ENCODE measurements at places on chromosomes 1 and 21.

DNA sequence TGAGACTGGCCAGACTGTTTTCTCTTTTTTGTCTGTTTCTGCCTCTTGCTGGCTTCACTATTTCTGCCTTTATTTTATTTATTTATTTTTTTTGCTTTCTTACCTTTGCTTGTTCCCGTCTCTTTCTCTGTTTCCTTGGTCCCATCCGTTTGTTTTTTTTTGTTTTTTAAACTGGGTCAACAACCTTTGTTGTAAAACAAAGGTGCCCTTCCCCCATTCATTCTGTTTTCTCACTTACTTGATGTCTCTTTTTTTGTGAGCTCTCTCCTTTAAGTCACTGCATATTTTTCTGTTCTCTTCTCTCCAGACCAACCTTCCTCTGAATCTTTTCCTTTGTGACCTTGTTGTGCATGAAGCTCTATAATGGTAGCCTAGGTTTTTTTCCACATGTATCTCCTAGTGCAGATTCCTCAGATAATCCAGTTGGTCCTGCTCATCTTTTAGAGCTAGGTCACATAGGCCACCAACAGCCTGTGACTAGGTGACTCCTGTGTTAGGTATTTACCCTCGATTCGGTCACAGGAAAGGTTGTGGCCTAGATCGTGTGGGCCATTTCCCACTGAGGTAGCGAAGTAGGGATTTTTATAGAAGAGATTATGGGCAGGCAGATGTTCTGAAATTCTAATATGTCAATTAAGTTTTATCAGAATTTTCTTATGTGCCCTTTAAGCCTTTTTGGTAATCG lies 15.9 kb downstream of the GNAI3 start:
- peaks cover 12% of the 10 kb centered on the region for H3K36me3 ChIP-seq
- no peak overlapping the region for H3K27ac ChIP-seq
- no peak for DNase-seq
- no peak overlapping the region for H3K4me3 ChIP-seq

- no peak overlapping the region for H3K27ac ChIP-seq
- peaks cover 6% of the 10 kb centered on the region for H3K27me3 ChIP-seq
- peaks cover 17% of the 10 kb centered on the region for H3K4me1 ChIP-seq
- no peaks in the 10 kb centered on the region for H3K36me3 ChIP-seq
- no peak overlapping the region for H3K4me3 ChIP-seq
These were observed 64.8 kb upstream of the TENT5C start for GRCh38 chr1:117541003-117541402.

GRCh38 chr1:8021676-8022266 lies 4.3 kb downstream of the ERRFI1 start:
- peaks cover 4% of the 10 kb centered on the region for H3K36me3 ChIP-seq
- DNase-seq = no peak
- peaks cover 51% of the 10 kb centered on the region for H3K27me3 ChIP-seq
- H3K4me1 ChIP-seq = peaks cover 7% of the 10 kb centered on the region
- no peak overlapping the region for H3K4me3 ChIP-seq

DNA sequence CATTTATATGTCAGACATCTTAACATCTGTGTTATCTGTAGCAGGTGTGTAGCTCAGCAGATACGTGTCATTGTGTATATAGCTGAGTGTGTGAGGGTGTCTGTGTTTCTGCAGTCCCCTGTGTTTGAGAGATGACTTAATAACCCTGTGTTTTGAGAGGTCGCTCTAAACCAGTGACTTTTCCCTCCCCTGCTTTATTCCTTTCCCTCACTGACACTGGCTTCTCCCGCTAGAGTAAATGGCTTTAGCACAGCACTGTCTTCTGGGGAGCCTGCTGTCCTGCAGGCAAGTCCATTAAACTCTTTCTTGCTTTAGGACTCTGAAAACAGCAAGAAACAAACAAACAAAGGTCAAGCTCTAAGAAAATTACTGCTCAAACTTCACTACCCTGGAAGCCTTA lies 53.0 kb downstream of the VANGL1 start:
- no peak overlapping the region for H3K27ac ChIP-seq
- H3K4me3 ChIP-seq = no peak overlapping the region
- H3K27me3 ChIP-seq = peaks cover 5% of the 10 kb centered on the region

DNA sequence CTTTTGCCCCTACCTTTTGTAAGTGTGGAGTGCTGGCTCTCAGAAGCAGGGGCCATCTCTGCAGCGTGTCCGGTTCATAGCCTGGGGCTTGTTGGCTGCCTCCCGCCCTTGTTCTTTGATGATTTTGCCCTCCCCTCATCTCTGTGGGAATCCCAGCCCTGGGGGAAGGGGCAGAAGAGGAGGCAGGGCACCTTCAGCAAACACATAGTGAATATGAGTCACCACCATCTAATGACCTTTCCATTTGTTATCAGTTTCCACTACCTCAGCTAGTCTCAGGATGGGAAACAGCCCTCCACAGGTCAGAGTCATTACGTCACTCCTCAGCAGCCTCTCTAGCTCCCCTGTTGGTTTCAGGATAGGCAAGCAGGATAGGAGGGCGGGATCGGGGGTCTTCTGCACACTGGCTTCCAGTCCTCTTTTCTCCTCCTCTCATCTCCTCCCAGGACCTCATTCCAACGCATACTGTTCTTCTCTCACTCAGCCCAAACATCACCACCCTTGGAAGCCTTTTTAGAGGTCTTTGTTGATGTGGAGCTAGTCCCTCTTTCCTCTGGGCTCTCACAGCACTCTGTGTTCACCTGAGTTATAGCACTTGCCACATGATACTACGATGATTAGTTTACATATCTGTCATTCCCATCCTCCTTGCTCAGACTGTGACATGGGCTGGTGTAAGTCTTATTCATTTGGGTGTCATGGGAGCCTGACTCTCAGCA lies 15.8 kb downstream of the GADD45A start:
- peaks cover 9% of the 10 kb centered on the region for H3K27me3 ChIP-seq
- H3K36me3 ChIP-seq = no peaks in the 10 kb centered on the region
- H3K4me1 ChIP-seq = no peaks in the 10 kb centered on the region

DNA sequence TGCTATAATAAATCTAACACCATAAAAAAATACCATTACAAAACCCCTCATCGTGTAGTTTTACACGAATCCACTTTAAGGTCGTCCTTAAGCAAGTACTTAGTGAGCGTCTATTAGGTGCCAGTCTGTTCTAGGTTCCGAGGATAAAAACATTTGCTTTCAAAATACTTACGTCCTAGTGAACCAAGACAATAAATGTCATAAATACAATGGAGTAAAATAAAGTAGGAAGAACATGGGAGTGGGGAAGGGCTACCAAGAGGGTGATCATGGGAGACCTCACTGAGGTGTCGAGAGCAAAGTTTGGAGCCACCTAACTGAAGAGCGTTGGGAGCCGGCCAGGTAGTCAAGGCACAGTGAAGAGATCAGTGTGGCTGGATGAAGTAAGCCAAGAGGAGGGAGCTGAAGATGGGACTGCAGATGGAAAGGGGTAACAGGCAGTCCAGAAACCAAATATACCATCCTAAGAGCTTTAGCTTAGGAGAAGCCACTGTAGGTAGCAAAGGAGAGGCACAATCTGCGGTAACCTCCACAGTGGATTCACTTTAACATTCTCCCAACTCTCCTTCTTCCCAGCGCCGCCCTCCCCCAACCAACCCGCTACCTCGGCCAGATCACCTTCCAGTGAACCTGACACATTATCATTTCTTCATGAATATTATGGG lies 684 bp downstream of the LTN1 start:
- H3K36me3 ChIP-seq = peaks cover 14% of the 10 kb centered on the region
- peak overlapping the region; percentile 96 for H3K4me3 ChIP-seq
- no peak for DNase-seq
- peak overlapping the region; percentile 95 for H3K27ac ChIP-seq

GRCh38 chr21:33249331-33250002 lies 16.7 kb upstream of the IL10RB start:
- peak overlapping the region; percentile 85 for H3K27ac ChIP-seq
- H3K36me3 ChIP-seq = peaks cover 86% of the 10 kb centered on the region
- H3K4me3 ChIP-seq = peak overlapping the region; percentile 24
- peaks cover 49% of the 10 kb centered on the region for H3K4me1 ChIP-seq
- no peaks in the 10 kb centered on the region for H3K27me3 ChIP-seq
- DNase-seq = no peak

DNA sequence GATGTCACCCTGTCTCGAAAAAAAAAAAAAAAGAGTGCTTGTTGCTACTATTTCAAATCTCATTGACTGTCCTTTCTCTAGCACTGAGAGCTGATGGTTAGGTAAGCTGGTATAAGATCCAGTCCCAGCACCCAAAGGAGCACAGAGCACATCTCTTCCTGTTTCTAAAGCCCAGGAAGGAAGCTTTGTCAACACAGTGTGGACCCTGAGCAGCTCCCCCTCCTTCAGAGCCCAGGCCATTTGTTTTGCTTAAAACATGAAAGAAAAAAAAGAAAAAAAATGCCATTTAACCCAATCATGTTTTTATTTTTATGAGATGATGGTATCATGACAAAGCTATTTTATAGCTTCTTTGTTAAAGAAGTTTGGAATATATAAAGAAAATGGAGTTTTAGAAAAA lies 184.1 kb upstream of the DUSP10 start:
- no peak overlapping the region for H3K27ac ChIP-seq
- H3K27me3 ChIP-seq = peaks cover 13% of the 10 kb centered on the region
- no peak overlapping the region for H3K4me3 ChIP-seq
- peaks cover 2% of the 10 kb centered on the region for H3K4me1 ChIP-seq
- peaks cover 2% of the 10 kb centered on the region for H3K36me3 ChIP-seq
- no peak for DNase-seq

DNA sequence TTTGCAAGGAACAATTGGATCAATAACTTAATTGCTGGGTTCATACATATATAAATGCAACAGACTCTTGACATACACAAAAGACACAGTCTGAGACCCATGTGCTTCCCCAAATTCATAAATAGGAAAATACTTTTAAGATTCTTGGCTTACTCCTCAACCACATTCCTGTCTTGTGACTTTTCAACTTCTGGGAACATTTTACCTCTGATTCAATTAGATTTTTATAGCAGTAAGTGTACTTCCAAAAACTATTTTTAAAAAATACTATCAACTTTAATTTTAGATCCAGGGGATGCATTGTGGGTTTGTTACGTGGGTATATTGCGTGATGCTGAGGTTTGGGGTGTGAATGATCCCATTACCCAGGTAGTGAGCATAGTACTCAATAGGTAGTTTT lies 406.7 kb downstream of the RPS6KC1 start:
- no peak for DNase-seq
- no peak overlapping the region for H3K27ac ChIP-seq
- H3K27me3 ChIP-seq = peaks cover 4% of the 10 kb centered on the region
- H3K36me3 ChIP-seq = no peaks in the 10 kb centered on the region

- H3K27me3 ChIP-seq = peaks cover 4% of the 10 kb centered on the region
- H3K27ac ChIP-seq = peak overlapping the region; percentile 99
- peaks cover 11% of the 10 kb centered on the region for H3K36me3 ChIP-seq
- no peak for DNase-seq
- peak overlapping the region; percentile 99 for H3K4me3 ChIP-seq
These were observed 425 bp upstream of the TADA1 start for GRCh38 chr1:166876540-166876838.

DNA sequence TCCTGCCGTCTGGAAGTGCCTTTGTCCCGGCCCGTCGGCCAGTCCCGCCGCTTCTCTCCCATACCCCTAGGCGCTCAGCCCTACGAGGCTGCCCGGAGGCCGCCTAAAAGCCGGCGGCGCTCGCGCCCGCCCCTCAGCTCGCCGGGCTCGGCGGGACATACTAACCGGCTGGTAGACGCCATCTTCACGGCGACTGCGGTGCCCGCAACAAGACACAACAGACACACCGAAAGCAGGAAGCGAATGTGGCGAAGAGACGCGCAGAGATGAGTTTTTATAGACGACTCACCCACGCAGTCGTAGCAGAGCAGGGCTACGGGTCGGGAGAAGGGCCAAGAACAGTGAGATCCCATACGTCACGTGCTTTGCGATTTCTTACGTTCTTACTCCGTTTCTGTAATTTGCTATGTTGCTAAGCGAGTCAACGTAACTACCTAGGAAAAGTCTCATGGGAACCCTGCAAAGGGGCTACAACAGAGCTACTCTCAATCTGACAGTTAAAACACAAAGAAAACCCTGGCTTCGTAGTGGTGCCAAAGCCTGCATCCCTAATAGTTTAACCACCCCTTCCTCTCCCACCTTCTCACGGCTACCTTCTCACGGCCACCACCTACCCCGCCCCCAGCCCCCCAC lies at the start of gene GTF2B:
Gene GTF2B (minus strand): TSS at position 250 of the 633 bp plus-strand sequence. CDS start 68 bp downstream, at position 182.
- peaks cover 26% of the 10 kb centered on the region for H3K4me1 ChIP-seq
- peak within 1 kb of the TSS; percentile 96 for H3K4me3 ChIP-seq
- no peaks in the 10 kb centered on the region for H3K36me3 ChIP-seq
- H3K27me3 ChIP-seq = no peaks in the 10 kb centered on the region
- peak; percentile 91 for DNase-seq
- peak within 1 kb of the TSS; percentile 98 for H3K27ac ChIP-seq

GRCh38 chr1:98331718-98332311 lies 329.7 kb upstream of the SNX7 start:
- DNase-seq = no peak
- H3K27ac ChIP-seq = no peak overlapping the region
- H3K4me1 ChIP-seq = no peaks in the 10 kb centered on the region
- no peak overlapping the region for H3K4me3 ChIP-seq
- peaks cover 5% of the 10 kb centered on the region for H3K27me3 ChIP-seq
- no peaks in the 10 kb centered on the region for H3K36me3 ChIP-seq

GRCh38 chr1:232705815-232706575 lies 76.1 kb upstream of the SIPA1L2 start:
- no peak overlapping the region for H3K27ac ChIP-seq
- no peaks in the 10 kb centered on the region for H3K36me3 ChIP-seq
- peaks cover 2% of the 10 kb centered on the region for H3K27me3 ChIP-seq
- no peak overlapping the region for H3K4me3 ChIP-seq

GRCh38 chr1:157113106-157113505 lies 13.5 kb upstream of the ETV3L start:
- H3K27ac ChIP-seq = no peak overlapping the region
- H3K36me3 ChIP-seq = no peaks in the 10 kb centered on the region
- H3K27me3 ChIP-seq = peaks cover 38% of the 10 kb centered on the region
- peaks cover 4% of the 10 kb centered on the region for H3K4me1 ChIP-seq
- no peak for DNase-seq
- H3K4me3 ChIP-seq = no peak overlapping the region

GRCh38 chr1:203590603-203591002 lies 36.0 kb upstream of the ATP2B4 start:
- H3K4me1 ChIP-seq = peaks cover 10% of the 10 kb centered on the region
- no peak for DNase-seq
- no peak overlapping the region for H3K27ac ChIP-seq
